ENCODE measurements at places on chromosomes 4 and X.

GRCh38 chr4:108427946-108428485 lies 192.4 kb upstream of the RPL34 start:
- DNase-seq: no peak

DNA sequence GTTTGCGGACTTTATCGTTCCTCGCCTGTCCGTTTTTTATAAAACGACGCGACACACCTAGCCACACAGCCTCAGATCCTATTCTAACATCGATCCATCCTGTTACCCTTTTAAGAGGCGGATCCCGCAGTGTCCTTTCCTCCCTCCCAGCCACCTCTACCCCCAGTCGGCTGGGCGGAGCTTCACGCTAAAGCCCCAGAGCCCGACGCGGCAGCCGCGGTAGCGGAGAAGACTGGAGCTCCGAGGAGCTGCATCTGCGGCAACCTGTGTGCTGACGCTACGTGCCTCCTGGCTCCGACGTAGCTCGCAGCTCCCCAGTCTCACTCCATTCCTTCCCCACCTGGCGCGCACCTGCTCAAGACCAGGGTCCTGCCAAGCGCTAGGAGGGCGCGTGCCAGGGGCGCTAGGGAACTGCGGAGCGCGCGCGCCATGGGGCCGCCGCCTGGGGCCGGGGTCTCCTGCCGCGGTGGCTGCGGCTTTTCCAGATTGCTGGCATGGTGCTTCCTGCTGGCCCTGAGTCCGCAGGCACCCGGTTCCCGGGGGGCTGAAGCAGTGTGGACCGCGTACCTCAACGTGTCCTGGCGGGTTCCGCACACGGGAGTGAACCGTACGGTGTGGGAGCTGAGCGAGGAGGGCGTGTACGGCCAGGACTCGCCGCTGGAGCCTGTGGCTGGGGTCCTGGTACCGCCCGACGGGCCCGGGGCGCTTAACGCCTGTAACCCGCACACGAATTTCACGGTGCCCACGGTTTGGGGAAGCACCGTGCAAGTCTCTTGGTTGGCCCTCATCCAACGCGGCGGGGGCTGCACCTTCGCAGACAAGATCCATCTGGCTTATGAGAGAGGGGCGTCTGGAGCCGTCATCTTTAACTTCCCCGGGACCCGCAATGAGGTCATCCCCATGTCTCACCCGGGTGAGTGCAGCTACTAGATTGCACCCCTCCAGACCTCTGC lies at the start of gene RNF128:
Gene RNF128, plus strand, starts transcription at position 217 of the 953 bp plus-strand sequence. Its CDS starts 213 bp downstream, at position 430.
- no peak for DNase-seq

GRCh38 chr4:121656269-121656641 lies 40.5 kb downstream of the ANXA5 start:
- DNase-seq: peak; percentile 38

GRCh38 chrX:96455078-96455477 lies 229.6 kb upstream of the DIAPH2 start:
- DNase-seq: no peak

- no peak for DNase-seq
These were observed 130.5 kb downstream of the CPEB2 start for GRCh38 chr4:15132739-15133138.

GRCh38 chr4:87078987-87079486 lies 141.4 kb downstream of the KLHL8 start:
- no peak for DNase-seq

DNA sequence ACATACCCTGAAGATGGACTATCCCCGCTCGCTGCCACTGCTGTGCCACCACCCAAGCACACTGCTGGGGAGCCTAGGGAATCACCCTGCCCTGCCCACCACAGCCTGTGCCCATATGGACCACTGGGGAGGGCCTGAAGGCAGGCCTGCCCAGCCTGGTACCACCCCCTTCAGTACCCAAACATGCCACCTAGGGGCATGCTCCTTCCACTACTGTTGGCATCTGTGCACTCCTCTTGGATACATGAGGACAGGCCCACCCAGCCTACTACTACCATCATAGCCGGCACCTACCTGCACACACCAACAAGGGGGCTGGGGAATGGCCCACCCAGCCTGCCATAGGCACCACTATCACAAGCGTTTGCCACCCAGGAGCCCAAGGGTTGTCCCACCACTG lies 30.1 kb upstream of the PRDX4 start:
- no peak for DNase-seq

GRCh38 chrX:109889289-109890006 lies 113.5 kb upstream of the TMEM164 start:
- DNase-seq: no peak

- DNase-seq: no peak
These were observed 224.8 kb upstream of the TEX13C start for GRCh38 chrX:125094901-125095300.

Data from NCI-H1048 (cell line).